Endodermal cell (in vitro differentiated cells): ENCODE measurements at places on chromosomes 12 and 14.

GRCh38 chr12:57620936-57621496 lies 9.8 kb downstream of the ARHGEF25 start:
- DNase-seq = peak; percentile 84
- H3K36me3 ChIP-seq = peaks cover 7% of the 10 kb centered on the region
- no peaks in the 10 kb centered on the region for H3K4me1 ChIP-seq
- H3K27me3 ChIP-seq = peaks cover 95% of the 10 kb centered on the region

GRCh38 chr14:96416292-96416691 lies 24.4 kb downstream of the AK7 start:
- no peak for DNase-seq
- H3K4me1 ChIP-seq = no peaks in the 10 kb centered on the region
- H3K27ac ChIP-seq = no peak overlapping the region
- no peaks in the 10 kb centered on the region for H3K36me3 ChIP-seq
- H3K27me3 ChIP-seq = no peaks in the 10 kb centered on the region

DNA sequence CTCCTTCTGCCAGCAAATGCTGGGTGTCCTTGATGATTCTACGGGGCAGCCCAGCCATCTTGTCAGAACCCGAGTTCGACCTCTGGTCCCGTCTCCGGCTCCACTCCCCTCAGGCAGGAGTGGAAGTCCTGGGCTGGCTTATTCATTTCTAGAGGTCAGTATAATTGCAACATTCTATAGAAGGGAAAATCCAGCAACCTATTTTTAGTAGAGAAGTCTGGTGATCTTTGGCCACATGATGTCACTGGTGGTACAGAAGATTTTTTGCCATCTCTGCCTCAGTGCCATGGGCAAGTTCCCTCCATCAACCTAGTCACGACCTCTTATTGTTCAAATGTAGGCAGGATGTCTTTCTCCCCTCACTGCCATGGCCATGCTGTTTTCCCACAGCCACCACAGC lies 22.4 kb downstream of the OR10G2 start:
- DNase-seq = no peak
- no peak overlapping the region for H3K27ac ChIP-seq
- H3K27me3 ChIP-seq = no peaks in the 10 kb centered on the region

- peak; percentile 87 for DNase-seq
- H3K27me3 ChIP-seq = no peaks in the 10 kb centered on the region
- H3K27ac ChIP-seq = no peak overlapping the region
- no peaks in the 10 kb centered on the region for H3K4me1 ChIP-seq
- H3K4me3 ChIP-seq = peak overlapping the region; percentile 90
Measured at GRCh38 chr12:88142610-88142991, 494 bp downstream of the TMTC3 start.

- H3K4me1 ChIP-seq = no peaks in the 10 kb centered on the region
- no peak overlapping the region for H3K27ac ChIP-seq
- H3K4me3 ChIP-seq = peak overlapping the region; percentile 90
- H3K36me3 ChIP-seq = no peaks in the 10 kb centered on the region
- DNase-seq = no peak
Measured at GRCh38 chr12:59594943-59595500, 807 bp upstream of the SLC16A7 start.
